ENCODE measurements at places on chromosomes 7 and 10.

- no peak for DNase-seq
These were observed 53.0 kb downstream of the SMURF1 start for GRCh38 chr7:99090771-99091542.

- DNase-seq: no peak
These were observed 57.8 kb downstream of the COA1 start for GRCh38 chr7:43671521-43671920.

DNA sequence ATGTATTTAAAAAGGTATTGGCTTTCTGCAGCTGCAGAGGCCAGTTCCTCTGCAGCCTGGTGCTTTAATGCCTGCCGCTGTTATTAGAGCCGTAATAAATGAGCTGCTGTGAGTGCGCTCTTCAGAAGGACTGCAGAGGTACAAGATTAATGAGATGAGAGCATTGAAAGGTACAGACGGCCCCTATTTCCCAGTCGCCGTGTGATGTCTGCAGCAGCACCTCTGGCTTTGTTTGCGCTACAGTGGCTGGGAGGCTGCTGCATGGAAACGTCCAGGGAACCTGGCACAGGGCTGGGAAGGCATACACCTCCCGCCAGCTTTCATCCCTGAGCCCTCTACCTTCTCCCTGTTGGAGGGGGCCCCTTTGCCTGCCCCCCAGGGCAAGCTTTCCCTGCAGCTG, 383.8 kb upstream of the ZMIZ1 start:
- no peak for DNase-seq

DNA sequence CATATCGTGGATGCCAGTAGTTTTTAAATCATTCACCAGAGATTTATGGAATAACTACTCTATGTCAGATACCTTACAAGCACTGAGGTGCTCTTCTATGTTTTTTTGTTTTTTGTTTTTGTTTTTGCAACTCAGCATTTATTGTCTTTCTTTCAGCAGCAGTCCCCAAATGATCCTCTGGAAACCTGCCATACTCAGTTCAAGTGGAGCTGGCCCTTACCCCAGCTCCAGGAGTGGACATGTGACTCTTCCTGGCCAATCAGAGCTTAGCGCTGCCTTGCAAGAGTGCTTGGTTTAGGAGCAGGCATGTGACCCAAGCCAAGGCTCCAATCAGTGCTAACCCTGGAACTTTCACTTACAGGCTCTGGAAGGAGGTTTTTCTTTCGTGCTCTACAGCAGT, 356.6 kb upstream of the ZMIZ1 start:
- no peak for DNase-seq

DNA sequence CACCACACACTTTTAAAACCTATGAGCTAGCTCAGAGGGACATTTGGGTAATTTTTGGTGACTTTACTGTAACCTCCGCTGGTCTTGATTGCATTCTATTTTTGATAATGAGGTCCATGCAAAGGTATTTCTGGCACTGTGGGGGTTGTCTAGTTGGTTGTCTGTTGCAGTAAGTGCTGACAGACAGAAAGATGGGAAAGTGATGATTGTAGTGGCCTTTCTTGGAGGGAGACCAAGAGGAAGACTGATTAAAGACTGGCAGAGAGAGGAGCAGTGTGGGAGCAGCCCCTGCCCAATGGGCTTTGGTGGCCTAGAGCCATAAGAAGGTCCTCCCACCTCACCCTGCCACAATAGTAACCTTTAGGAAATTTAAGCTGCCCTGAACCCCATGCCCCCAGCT, 173.4 kb upstream of the CTBP2 start:
- no peak for DNase-seq

GRCh38 chr10:21217107-21217506, 308.4 kb downstream of the SKIDA1 start:
- no peak for DNase-seq

DNA sequence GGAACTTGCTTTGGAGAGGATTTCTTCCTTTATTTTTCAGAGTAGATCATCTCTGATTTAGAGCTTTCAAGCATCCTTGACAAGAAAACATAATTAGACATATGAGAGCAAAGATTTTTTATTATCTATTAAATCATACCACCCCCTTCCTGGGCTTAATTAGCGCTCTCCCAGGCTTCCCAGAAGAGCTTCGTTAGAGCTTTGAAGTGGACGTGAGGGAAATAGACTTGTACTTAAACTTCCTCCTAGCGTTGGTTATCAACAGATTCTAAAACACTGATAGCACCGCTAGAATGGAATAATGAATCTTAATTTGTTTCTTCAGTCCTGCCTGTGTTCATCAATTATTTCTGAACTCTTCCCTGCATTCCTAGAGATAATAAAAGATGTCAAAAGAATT, 173.9 kb upstream of the STK17A start:
- no peak for DNase-seq

DNA sequence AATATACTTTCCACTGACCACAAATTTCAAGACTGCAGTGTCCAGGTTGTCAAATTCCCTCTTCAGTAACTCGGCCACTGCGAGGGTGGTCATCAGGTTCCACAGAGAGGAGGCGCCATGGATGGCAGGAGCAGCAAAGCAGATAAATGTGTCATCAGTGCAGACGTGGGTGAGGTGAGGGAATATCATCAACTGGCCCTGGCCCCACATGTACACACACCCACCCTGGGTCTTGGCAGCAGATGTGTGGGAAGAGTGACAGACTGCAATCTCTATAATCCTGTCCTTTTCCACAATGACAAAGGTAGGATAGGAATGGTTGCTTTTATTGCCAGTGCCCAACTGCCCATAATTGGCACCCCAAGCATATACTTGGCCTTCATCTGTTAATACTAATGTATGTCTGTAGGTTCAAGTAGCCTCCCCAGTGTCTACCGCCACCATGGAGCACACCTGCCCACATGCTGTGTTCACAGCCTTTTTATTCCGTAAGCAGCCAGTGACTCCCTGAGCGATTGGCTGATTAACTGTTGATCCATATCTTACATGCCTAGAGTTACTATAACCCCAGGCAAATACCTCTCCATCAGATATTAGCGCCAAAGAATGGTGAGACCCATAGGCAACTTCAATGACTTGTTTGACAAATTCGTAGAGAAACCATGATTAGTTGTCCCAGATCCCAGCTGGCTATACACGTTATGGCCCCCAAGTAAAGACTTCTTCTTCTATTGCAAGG, 16.3 kb upstream of the LIPM start:
- no peak for DNase-seq

DNA sequence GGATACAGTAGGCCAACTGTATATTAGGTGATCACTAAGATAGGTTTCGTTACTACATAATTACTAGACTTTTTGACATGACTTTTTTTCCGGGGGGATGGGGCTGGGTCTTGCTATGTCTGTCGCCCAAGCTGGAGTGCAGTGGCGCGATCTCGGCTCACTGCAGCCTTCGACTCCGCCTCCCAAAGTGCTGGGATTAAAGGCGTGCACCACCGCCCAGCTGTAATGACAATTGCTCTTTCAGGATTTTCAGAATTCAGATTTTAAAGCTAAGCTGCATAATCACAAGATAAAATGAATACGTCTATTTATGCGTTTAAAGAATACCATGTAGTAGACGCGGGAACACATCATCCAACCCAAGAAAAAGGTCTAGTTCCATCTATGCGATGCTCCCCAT, 982 bp downstream of the IDI1 start:
- DNase-seq: no peak

DNA sequence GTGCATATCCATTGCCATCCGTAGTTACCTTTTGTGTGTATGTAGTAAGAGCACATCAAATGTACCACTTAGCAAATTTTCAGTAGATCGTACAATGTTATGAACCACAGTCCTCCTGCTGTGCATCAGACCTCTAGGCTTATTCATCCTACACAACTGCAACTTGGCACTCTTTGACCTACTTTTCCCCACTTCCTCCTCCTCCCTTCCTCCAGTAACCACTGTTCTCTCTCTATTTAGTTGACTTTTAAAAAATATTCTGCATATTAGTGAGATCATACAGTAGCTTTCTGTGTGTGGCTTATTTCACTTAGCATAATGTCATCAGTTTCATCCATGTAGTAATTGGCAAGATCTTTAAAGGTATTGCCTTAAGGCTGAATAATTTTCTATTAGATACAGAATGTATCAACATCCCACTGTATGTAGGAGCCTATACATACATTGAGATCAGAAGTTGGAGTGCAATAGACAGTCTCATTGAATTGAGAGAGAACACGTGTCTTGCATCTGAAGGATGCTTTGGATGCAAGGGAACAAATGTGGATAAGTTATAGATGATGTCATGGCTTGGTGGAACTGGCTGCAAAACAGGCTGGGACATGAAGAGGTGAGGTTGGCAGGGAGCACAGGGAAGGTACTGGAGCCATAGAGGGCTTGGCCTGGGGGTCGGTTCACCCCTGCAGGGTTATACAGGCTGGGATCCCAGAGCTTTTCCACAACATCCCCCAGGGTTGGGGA, 83.0 kb upstream of the FAM180A start:
- no peak for DNase-seq

DNA sequence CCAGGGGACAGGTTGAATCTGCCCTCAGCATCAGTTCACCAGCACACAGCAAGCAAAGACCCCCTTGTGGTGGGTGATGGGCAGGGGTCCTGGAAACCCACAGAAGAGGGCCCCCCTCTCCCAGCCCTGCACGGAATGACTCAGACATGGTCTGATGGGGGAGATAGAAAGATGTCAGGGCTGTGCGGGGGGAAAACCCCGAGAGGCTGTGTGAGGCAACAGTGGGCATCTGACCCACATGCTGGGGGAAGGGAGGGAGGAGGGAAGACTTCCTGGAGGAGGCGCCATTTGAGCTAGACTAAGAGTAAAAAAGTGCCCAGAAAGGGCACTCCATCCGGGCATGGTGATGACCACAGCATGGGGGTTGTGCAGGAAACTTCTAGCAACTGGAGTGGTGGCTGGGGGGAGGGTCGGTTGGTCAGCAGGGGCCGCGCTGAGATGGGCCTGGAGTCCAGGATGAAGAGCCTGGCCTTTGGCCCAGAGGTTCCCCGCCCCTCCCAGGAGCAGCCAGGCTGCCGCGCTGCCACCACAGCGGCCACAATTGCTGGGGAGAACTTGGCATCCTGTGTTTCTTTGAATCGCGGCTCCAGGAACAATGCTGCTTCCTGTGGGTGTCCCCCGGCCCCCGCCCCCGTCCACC, 2.5 kb downstream of the LFNG start:
- no peak for DNase-seq

GRCh38 chr7:29989257-29989995, at the start of gene SCRN1:
Gene SCRN1, minus strand, starts transcription at chr7:29989801. Its CDS starts 20,734 bp downstream, at chr7:29969067.
- no peak for DNase-seq

- DNase-seq: no peak
These were observed 125.6 kb upstream of the TNRC18 start for GRCh38 chr7:5549096-5549763.

DNA sequence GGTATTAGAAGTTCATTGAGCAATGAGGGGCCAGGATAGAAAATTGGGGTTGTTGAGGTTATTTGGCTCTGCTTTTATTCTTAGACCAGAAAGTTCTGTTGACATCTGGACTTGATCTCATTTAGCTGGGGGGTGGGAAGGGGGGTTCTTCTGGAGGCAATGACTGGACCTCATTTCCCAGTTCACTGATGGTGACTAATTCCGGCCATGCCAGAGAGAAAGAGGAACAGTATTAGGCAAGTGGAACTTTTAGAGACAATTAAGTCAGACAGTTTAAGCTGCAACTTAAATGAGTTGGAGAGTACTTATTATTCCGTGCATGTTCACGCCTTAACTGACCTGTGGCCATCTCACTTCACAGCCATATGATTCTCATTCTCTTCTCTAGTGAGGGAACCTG, 512.5 kb downstream of the REEP3 start:
- DNase-seq: no peak

- no peak for DNase-seq
These were observed 74.0 kb downstream of the FAM241B start for GRCh38 chr10:69703766-69704630.

- no peak for DNase-seq
These were observed 62.1 kb downstream of the ZMIZ1 start for GRCh38 chr10:79130846-79131245.

GRCh38 chr10:103969436-103969835, 2.5 kb downstream of the SLK start:
- DNase-seq: no peak

DNA sequence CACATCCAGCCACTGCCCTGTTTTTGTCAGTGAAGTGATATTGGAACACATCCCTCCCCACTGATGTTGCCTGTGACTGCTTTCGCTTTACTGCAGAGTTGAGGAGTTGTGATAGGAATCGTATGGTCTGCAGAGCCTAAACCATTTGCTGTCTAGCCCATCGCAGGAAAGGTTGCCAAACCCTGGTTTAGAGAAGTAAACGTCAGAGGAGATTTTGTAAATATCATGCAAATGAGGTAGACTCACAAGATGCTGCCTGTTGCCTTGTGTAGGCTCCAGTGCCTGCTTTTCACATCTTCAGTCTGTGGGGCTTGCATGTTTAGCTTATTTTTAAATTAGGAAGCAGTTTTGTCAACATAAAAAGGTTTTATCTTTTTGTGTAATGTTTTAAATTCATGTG, 107.1 kb downstream of the TRRAP start:
- DNase-seq: no peak

GRCh38 chr7:125193263-125193662, 263.6 kb upstream of the POT1 start:
- DNase-seq: no peak

GRCh38 chr7:41874201-41874785, 171.4 kb upstream of the INHBA start:
- DNase-seq: no peak

DNA sequence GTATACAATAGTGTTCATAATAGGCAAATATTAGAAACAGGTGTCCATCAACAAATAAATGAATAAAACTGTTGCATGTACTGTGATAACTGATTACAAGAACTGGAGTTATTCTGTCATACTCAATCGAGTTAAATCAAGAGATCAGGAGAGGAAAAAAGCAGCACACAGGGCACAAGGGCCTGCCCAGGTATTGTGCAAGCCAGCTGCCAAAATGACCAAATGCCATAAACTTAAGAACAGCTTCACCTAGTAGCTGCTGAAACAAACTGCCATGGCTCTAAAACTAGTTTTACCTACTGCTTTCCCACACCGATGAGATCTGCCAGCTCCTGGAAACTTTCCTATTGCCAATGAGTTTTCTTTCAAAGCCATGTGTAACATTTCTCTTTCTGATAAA, 12.2 kb downstream of the GSAP start:
- no peak for DNase-seq

GRCh38 chr7:93723424-93724124, 149.1 kb upstream of the CALCR start:
- no peak for DNase-seq

GRCh38 chr10:73586583-73586984, 4.6 kb downstream of the USP54 start:
- no peak for DNase-seq

GRCh38 chr7:88759230-88760135, at the start of gene ZNF804B:
Gene ZNF804B, plus strand, starts transcription at chr7:88759700. Its CDS starts 277 bp downstream, at chr7:88759977.
- no peak for DNase-seq
